Activated effector memory CD4-positive, alpha-beta T cell treated with Interleukin-2 at 50 U/mL for 16 hours (primary cell): ENCODE measurements at places on chromosomes 4 and X.

DNA sequence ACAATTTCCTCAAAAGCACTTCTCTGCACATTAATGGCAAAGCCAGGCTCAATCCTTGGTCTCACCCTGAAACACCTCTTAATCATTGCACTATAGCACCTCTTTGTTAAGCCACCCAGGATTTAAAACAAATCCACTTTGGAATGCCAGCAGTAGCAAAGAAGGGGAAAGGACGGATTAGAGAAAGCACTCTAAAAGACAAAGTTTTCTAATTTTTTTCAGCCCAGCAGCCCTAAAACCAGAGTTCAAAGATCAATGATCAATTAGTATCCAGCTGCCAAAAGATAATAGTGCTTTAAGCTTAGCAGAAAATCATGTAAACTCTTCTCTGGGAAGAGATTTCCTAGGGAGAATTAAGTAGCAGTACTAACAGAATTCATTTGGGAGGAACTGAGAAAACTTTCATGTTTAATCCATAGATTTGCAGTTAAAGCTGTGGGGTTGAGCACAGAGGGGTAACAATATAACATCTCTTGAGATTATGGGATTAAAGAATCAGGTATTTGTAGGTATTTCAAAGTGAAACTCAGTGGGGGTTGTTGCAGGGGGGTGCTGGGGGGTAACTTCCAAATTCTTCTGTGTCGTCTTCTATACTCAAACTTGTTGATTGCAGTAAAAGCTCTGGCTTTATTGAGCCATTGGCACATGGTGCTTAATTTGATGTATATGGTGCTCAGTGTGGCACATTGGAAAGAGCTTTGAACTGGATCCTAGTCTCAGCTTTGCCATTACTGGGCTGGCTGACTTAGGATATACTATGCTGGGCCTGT lies 61.8 kb downstream of the LRRC66 start:
- no peak for DNase-seq

- DNase-seq, result no peak
Observed at GRCh38 chrX:68261060-68261672, 172.1 kb downstream of the OPHN1 start.

- no peak for DNase-seq
Observed at GRCh38 chr4:172344308-172344938, 531.2 kb downstream of the GALNTL6 start.

DNA sequence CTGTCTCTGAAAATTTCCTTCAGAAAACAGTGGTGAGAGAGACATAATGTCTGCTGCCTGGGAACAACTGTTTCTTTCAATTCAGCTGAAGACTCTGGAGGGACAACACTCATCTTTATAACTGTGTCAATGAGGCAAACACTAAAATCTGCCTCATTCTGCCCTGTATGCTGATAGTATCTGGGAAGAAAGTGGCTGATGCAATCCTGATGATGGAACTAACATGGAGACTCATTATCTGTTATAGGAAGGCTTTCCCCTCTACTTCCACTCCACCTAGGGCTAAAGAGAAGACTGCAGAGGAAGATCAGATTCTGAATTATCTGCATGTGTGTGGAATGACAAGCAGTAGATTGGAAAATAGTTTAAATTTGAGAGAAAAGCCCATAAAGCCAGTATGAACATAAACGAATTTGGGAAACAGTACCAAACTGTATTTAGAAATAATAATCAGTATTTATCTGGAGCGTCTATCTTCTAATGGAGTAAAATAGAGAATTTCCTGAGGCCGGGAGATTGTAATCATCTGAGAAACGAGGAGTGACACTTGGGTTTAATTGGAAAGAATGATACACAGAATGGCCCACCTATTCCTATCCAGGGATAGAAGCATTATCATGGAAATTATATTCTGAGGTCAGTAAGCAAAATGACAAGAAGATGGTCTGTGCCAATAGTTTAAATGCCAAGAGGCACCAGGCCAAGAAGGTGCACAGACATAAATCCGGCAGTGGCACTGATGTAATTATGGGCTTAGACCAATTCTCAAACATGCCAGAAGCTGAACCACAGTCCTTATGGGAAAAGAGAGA lies 85.4 kb downstream of the SHISA3 start:
- no peak for DNase-seq

DNA sequence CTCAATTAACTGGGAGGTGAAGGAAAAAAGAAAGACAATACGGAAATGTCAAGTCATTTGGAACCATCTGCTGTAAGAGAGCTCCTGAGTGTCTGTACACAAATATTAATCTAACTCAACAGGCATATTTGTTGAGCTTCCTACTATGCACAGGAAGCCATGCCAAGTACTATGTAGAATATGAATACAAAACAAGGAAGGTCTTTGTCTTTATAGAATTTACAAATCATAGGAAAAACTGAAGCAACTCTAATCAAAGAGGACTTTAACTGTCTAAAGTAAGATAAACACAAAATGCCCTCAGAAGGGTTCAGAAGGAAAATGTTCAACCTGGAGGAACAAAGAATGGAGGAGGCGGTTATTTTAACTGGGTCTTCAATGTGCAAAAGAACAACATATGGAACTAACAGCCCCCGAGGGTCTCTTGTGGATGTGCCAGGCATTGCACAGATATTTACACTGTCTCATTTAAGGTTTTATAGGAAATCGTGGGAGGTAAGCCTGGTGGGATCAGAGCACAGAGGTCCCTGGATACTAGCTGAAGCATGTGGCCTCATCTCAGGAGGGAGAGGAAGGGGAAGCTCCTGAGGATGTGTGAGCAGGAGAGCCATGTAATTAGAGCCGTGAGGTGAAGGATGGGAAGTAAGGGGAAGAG lies 5.8 kb downstream of the FAM114A1 start:
- DNase-seq, result no peak
